ENCODE measurements at places on chromosomes 1 and 21.

- no peak for DNase-seq
These were observed 118.8 kb downstream of the PTBP2 start for GRCh38 chr1:96840396-96840795.

DNA sequence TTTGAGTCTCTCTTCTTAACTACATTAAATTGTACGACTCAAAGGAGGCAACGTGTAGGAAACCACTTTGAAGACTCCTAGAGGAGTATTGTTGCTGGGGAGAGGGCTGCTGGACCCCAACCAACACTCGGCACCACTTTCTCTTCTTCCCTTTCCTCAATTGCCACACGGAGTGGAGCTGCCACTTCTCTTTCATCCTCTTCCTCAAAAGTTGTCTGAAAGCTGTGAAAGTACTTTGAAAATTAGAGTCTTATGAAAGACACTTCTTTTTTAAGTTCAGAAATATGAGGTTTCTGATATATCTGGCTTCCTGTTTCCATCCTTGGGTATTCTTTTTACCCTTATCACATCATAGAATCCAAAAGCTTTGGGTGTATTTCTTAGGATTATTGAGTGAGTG is 59.5 kb downstream of the MRPS6 start:
- DNase-seq = no peak

- DNase-seq = no peak
These were observed 225.3 kb upstream of the IRF2BP2 start for GRCh38 chr1:234835239-234835638.

- no peak for DNase-seq
These were observed 57.2 kb upstream of the C1orf185 start for GRCh38 chr1:51044834-51045233.

DNA sequence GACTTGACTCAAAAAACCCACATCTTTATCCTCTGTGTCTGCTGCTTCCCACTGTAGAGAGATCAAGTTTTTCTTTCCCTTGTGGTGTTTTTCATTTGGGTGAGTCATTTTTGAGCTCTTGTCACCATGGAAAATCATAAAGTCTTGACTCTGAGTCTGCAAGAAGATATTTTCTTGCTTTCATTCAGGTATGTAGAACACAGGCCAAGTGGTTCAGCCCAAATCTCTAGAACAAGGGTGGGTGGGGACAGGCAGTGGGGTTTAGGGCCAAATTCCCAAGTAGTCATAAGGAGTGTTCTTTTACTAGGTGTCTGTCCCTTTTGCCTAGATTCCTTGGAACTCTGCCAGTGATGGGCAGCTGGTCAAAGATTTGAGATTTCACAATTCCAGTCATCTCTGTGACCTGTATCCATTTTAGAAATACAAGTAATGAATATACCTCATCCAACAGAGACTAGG is 21.5 kb upstream of the ARHGAP29 start:
- DNase-seq = no peak

DNA sequence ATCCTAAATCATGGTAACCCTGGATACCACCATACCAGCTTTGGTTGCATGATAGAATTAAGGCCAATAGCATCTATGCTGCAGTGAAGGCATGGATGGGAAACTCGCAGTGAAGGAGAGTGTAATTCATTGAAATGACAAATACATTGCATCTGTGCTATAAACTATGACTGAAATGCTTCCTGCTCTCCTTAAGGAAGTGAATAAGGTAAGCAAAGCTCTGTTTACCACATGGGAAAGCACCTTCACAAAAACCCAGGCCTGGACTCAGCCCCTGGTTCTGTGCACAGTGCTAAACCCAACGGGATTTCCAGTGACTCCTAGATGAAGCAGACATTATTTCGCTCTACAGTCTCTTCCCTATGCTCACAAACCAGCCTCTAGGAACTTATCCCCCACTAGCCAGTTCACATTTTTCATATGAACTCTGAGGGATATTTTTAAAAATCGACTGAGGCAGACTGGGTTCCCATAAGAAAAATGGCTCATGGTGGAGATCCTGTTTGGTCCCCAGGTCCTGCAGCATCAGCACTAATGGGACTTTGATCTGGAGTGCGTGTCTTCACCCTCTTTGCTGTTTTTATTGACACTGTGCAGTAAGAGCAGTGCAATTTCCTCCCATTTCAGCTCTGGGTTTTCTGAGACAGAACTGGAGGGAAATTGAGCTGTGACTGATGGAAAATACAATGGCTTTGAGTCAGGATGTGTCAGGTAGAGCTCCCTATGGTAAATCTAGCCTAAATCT is 362.7 kb downstream of the SIPA1L2 start:
- no peak for DNase-seq

DNA sequence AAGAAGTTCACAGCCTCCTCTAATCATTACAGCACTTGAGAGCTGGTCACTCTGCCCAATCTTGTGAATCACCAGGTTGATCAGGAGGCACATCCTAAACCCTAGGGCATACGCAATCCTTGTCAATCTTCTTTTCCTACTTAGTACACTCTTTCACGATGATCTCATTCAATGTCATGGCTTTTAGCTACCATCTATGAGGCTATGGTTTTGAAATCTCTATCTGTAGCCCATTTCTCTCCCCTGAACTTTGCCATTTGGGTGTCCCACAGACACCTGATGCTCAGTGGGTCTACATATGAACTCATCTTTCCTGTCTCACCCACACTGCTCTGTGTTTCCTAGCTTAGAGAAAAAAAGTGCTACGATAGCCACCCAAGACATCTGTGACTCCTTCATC is 1.9 kb upstream of the MED18 start:
- no peak for DNase-seq

- DNase-seq = no peak
These were observed 130.4 kb downstream of the DYRK1A start for GRCh38 chr21:37496972-37497371.

- no peak for DNase-seq
These were observed 40.5 kb upstream of the AKT3 start for GRCh38 chr1:243890576-243890975.

GRCh38 chr1:92832537-92833114 is 786 bp downstream of the RPL5 start:
- no peak for DNase-seq

DNA sequence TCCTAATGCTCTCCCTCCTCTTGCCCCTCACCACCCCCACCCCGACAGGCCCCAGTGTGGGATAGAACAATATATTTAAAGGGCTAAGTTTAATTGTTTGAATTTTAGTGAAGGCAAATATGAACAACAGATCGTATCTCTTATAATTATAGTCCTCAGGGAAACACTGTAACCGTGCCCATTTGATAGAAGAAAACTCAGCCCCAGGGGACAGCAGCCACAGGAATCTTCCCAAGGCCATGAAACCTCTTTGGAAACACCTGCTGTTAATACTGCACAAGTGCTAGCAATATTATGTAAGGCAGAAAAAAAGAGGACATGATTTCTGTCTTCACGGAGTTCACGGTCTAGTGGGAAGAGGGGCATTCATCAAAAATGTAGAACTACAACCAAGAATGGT is 142.2 kb downstream of the URB2 start:
- no peak for DNase-seq

All from glutamatergic neuron (in vitro differentiated cells).